Activated CD8-positive, alpha-beta memory T cell treated with anti-CD3 and anti-CD28 coated beads for 48 hours (primary cell): ENCODE measurements at places on chromosomes 11 and 22.
A peak's percentile ranks its signal among the peaks of the same experiment; 100 is the strongest.

DNA sequence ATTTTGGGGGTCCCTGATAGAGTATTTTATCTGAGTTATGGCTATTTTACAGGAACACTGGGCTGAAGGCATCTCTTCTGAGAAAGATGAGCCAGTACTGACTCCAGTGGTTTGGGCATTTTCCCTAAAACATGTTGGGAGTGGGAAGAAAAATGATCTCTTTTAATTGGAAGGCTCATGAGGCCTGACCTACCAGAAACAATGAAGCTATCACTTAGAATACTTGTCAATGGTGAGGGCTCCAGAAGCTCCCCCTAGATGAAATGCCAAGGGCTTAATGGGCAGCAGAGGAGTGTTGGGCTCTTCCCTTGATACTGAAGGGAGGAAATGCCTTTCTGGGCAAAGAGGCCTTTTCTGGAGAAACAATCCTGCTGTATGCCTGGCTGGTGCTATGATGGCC lies 63.5 kb upstream of the BDNF start:
- DNase-seq: no peak

- DNase-seq: no peak
These were observed 5.4 kb upstream of the NDUFS8 start for GRCh38 chr11:68025047-68025446.

GRCh38 chr11:28526406-28526751 lies 418.2 kb downstream of the METTL15 start:
- no peak for DNase-seq

GRCh38 chr22:50314455-50315288 lies 7.2 kb upstream of the PLXNB2 start:
- peak; percentile 70 for DNase-seq

GRCh38 chr11:7892059-7892699 lies 38.9 kb downstream of the OR10A6 start:
- DNase-seq: no peak

GRCh38 chr11:95085117-95085816 lies 4.4 kb upstream of the ENDOD1 start:
- DNase-seq: no peak

DNA sequence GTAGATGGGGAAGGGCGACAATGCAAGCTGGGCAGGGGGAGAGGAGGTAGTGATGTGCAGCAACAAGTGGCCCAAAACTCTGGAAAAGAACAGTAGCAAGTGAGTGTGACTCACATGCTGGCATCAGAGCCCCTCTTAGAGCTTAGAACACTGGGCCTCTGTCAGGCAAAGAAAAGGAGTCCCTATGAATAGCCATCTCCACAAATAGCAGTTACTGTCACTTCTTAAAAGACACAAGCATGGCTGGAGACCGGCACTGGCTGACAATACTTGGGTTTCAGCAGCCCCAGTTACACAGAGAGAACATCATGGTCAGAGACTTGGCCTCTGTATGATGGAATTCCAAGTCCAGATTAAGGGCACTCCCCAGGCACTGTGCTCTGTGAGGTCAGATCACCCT lies 58.2 kb downstream of the PRCP start:
- no peak for DNase-seq

DNA sequence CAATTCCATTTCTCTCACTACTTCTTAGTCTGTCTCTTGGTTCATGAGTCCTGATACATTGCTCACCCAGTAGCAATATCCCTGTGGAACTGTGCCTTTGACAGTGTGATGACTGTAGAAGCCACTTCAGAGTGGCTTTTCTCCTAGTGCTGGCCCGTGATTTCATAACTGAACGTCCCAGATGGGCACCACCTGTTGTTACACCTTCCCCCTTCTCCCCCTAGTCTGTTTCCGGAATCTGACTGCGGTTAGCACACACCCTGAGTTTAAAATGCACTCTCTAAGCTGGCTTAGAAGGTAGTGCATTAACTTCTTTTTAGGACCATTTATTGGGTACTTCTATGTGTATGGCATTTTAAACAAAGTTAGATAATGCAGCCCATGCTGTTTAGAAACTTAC lies 83.0 kb downstream of the ALX4 start:
- no peak for DNase-seq

GRCh38 chr11:123431619-123432018 lies 1.6 kb downstream of the GRAMD1B start:
- no peak for DNase-seq
